Activated naive CD4-positive, alpha-beta T cell treated with anti-CD3 and anti-CD28 coated beads, Interleukin-2, amount 50 U/mL, for 72 hours (primary cell): ENCODE measurements at places on chromosomes 2 and 18.

GRCh38 chr2:39660612-39661236, 5.0 kb upstream of the TMEM178A start:
- DNase-seq: no peak

GRCh38 chr2:68811364-68811763, 59.8 kb downstream of the BMP10 start:
- DNase-seq: no peak

GRCh38 chr2:190334479-190335224, 8.7 kb upstream of the INPP1 start:
- DNase-seq: no peak

DNA sequence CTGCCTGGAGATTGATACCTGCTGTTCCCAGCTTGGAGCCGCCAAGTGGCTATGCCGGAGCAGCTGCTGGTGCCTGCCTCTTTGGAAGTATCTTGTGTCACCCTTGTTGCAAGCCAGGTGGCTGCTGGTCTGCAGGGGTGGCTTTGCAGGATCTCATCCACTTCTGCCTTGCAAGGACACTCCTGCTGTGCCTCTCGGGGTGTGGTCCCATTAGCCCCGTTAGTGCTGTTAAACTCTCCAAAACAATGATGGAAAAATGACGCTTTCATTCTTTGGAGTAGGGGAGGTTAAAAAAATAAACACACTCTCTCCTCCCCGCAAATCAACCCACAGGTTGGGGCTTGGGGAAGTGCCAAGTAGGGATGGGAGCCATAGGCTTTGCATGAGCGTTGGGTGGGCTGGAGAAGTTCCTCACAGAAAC, 352.8 kb downstream of the RNF144A start:
- no peak for DNase-seq
